Stimulated activated CD8-positive, alpha-beta memory T cell treated with anti-CD3 and anti-CD28 coated beads, Interleukin-2, amount 100 ng/mL, for 1 hour (primary cell): ENCODE measurements at places on chromosomes 4 and X.

DNA sequence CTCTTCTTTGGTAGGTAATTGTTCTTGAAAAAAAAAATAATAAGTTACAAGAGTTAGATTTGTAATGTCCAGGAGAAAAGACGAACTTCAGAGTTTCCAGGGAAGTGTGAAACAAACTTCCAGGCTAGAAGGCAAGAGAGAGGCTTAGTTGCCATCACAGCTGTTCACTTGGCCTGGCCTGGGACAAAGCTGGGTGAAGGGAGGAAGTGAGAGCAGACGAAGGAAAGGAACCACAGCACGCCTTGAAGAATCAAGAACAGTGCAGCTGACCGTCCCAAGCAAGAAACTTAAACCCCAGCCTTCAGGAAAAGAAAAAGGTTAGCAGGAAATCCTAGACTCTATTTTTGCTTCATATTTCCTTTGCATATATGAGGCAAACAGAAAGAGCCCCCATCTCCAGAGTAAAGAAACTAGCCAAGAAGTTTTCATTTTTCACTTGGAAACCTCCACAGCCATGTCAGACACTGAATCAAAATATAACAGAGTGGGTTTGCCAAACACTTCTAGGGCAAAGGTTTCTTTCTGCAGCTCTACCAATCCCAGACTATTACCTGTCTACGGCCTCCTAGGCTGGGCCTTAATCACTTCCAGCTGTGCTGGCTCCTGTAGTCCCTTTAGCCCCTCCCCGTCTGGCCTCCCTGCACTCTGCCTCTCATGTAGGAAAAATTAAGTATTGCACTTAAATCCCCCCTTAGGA, 209.6 kb downstream of the SPATA18 start:
- DNase-seq: no peak

DNA sequence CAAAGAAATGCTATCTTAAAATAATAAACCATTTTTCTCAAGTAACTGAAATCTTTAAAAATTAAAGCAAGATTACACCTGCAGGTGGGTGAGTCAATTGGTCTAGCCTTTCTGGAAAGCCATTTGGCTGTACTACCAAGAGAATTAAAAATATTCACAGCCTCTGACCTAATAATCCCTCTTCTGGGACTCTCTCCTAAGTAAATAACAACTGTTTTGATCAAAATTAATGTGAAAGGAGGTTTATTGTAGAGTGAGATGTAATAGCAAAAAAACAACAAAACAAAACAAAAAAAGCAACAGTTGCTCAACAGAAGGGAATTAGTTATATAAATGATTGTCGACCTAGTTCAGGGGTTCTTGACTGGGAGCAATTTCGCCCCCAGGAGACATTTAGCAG, 89.0 kb downstream of the GEMIN8 start:
- no peak for DNase-seq

DNA sequence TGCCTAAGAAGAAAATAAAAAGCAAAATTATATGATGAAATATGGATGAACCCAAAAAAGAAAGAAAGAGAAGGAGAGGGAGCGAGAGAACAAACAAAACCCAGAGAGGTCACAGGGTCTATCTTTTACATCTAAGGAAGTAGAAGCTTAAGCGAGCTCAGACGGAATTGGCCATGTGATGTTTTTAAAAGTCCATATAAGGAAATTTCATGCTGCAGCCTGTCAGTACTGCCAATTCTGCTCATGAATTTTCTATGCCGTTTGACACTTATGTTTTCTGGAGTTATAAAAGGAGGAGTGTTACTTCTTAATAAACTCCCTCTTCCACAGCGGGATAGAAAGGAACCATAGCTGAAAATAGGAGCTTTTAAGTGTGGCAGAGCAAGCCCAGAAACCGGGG, 32.9 kb upstream of the DCX start:
- DNase-seq: no peak

- no peak for DNase-seq
Observed at GRCh38 chr4:15906020-15906443, 32.5 kb downstream of the FGFBP1 start.

DNA sequence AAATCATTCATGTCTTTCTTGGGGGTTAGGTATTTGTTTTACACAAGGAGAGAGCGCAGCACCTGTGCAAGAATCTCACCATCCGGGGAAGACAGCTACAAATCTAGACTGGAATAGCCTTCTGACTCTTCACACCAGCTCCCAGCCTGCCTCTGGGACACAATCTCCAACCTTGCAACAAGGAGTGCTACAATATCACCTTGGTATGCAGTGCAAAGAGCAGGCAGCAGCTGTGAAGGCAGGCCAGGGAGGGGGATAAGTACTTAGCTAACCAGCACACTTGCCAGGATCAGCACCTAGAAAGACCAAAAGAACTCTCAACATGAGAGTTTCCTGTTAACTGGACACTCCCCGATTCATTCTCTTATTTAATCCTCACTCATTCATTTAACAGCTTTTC, 235.3 kb downstream of the AR start:
- no peak for DNase-seq

DNA sequence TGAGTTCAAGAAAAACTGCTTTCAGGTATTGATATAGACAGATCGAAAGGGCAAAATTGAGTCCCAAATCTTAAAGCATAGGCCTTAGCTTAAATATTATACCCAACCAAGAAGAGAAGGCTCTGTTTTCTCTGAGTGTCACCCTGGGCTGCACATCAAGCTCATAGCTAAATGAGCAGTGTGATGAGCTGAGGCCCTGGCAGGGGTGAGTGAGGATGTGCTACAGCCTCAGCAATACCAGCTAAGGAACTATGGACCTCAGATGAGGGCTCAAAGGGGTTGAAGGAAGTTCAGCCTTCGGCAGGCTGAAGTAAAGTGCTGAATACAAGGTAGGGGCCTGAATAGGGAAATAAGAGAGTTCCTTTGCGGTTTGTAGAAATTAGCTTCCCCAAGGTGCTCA, 79.3 kb downstream of the FAM114A1 start:
- no peak for DNase-seq

GRCh38 chr4:3414421-3415279, 27.1 kb upstream of the HGFAC start:
- no peak for DNase-seq

GRCh38 chr4:181140037-181140603, 1103.1 kb upstream of the TENM3 start:
- DNase-seq: no peak

GRCh38 chrX:41332408-41333002, 1.5 kb upstream of the DDX3X start:
- DNase-seq: no peak

DNA sequence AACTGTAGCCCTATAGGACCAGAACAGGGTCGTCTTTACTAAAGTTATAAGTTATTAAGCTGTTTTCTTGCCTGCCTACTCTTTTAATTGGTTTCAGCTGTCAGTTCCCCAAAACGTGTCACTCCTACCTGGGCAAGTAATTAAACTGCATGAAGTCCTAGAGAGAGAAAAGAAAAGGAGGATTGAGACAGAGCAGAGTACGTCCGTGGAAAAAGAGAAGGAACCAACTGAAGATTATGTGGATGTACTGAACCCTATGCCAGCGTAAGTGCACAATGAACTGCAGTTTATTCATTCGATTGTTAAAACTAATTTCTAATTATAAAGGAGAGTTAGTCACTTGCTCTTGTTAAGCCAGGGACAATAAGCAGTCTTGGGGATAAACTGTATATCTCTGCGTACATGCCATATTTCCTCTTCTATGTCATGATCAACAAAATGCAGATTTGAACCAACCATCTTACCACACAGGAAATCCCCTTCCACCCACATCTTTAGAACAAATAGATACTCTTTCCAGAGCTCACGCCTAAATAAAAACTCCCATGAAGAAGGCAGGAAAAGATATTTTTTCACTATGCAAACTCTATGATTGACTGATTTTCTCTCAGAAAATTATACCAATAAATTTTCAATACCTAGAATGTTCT, 22.8 kb downstream of the STAP1 start:
- no peak for DNase-seq

- DNase-seq: no peak
Observed at GRCh38 chrX:115957862-115958490, 212.6 kb upstream of the AGTR2 start.

DNA sequence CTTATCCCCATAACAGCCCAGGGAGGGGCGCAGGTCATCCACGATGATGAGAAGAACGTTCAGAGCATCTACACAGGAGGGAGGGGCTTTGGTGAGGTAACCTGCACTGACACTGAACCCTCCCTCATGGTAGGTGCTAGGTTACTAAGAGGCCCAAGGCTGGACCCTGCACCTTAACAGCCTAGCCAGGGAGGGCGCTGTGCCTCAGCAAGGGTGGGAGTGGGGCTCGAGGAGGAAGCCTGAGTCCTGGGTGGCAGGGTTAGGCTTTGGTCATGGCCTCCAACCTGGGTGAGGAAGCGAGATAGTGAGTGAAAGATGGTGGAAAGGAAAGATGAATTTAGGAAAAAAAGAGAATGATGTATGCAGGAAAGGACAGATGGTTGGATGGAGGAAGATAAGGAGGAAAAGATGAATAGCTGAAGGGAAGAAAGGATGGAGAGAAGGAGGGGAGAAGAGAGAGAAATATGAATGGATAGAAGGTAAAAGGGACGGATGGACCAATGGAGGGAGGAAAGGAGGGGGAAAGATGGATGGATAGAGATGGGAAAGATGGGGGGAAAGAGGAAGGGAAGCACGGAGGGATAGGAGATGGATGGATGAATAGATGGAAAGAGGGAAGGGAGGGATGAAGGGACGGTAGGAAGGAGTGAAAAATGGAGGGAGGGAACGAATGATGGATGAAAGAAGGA, 736 bp downstream of the IDS start:
- peak; percentile 24 for DNase-seq
